NCI-H2081 treated with DMSO at 0.1 percent for 48 hours (cell line): ENCODE measurements at places on chromosomes 5 and 9.

DNA sequence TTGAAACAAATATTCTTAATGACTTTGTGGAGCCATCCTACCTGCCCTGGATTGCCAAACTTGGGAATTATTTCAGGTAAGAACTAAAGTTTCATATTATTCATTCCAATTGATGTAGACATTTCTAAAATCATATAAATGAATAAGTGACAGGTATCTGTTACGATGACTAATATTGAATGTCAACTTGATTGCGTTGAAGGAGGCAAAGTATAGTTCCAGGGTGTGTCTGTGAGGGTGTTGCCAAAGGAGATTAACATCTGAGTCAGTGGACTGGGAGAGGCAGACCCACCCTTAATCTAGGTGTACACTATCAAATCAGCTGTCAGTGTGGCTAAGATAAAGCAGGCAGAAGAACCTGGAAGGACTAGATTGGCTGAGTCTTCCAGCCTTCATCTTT, 1688.4 kb upstream of the CDH9 start:
- no peak for DNase-seq

GRCh38 chr9:68455451-68455850, 85.2 kb downstream of the TMEM252 start:
- DNase-seq, result no peak

DNA sequence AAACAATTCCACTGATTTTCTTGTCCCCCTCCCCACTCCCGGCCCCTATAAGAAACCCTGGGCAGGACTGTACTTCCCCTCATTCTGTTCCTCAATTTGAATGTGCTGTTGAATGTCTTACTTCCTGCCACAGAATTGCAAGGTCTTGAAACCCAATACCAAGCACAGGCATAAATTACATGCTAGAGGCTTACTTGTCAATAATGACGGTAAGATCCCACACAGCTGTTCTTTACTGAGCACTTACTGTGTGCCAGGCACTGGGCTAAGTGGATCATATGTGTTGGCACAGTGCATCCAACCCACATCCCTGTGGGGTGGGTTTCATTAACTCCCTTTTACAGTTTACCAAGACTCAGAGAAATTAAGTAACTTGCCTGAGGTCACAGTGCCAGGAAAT, 63.4 kb downstream of the MVB12B start:
- DNase-seq, result no peak

- peak; percentile 38 for DNase-seq
Measured at GRCh38 chr5:8685704-8686103, 816.8 kb downstream of the MTRR start.

GRCh38 chr9:120860083-120860482, 16.9 kb downstream of the PHF19 start:
- no peak for DNase-seq
